ENCODE measurements at places on chromosomes 5 and 9.
A peak's percentile ranks its signal among the peaks of the same experiment; 100 is the strongest.

GRCh38 chr9:120885958-120886357 is 9.0 kb upstream of the PHF19 start:
- DNase-seq, result peak; percentile 53

DNA sequence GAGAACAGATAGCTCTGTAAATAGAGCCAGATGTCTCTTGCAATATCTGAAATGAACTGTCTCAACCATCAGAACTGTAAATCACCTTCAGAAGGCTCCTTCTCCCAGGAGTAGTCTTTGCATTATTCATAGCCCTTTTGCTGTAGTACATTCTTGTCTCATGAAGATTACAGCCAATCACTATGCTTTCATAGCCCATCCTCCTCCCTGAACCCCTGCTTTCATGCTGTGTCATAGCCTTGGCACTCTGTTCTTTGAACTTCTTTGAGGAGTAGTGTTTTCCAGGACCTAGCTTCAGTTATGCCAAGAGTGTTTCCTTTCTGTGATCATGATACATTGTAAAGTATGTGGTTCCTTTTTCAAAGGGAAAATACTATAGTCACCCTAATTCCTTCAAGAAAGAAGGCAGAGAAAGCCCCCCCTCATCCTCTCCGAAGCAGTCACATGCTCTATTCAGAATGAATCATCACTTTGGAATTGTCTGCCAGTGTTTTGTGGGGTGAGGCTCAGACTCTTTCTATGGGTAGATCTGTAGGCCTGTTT is 61.1 kb downstream of the GRIA1 start:
- DNase-seq, result no peak

DNA sequence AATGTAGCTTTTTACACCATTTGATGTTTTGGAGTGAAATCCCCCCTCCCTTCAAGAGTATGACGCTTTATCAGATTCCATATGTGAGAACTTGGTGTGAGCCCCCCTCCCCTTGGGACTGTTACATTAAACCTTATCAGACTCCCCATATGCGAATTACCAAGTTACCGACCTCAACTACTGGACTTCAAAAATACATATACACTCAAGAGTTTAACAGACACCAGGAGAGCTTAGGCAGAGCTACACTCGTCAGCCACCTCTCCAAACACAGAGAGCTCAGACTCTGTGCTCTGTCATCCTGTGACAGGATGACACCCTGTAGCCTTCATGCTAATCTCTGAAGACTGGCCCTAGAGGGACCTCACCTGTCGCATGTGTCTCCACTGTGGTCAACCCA is 50.2 kb downstream of the FAM114A2 start:
- no peak for DNase-seq

DNA sequence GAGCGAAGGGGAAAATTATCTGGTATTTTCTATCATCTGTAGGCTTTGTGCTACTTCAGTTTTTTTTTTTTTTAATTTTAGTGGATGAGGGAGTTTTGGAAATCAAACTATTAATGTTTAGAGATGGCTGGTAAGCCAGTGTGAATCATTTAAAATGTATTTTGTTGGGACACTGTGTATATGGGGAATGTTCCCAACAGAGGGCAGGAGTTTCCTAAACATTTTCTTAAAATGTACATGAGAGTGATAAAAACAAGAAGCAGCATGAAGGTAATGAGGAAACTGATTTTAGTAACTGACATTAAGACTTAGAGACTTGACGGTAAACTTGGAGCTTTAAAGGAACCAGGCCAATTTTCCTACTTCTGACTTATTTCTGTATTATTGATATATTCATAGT is 68.2 kb upstream of the ITGA2 start:
- DNase-seq, result no peak

DNA sequence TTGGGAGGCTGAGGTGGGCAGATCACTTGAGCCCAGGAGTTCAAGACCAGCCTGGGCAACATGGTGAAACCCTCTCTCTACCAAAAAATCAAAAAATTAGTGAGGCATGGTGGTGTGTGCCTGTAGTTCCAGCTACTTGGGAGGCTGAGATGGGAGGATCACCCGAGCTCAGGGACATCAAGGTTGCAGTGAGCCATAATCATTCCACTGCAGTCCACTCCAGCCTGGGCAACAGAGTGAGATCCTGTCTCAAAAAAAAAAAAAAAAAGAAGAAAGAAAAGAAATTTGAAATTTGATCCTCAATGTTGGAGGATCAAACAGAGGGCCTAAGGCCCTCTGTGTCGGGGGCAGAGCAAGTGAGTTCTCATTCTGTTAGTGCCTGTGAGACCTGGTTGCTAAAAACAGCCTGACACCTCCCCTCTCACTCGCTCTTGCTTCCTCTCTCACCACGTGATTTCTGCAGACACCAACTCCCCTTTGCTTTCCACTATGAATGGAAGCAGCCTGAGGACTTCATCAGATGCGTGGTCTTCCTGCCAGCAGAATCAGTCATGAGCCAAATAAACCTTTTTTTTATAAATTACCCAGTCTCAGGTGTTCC is 8.4 kb upstream of the GOLPH3 start:
- DNase-seq, result no peak

GRCh38 chr5:17327048-17327625 is 109.7 kb downstream of the BASP1 start:
- DNase-seq, result no peak

DNA sequence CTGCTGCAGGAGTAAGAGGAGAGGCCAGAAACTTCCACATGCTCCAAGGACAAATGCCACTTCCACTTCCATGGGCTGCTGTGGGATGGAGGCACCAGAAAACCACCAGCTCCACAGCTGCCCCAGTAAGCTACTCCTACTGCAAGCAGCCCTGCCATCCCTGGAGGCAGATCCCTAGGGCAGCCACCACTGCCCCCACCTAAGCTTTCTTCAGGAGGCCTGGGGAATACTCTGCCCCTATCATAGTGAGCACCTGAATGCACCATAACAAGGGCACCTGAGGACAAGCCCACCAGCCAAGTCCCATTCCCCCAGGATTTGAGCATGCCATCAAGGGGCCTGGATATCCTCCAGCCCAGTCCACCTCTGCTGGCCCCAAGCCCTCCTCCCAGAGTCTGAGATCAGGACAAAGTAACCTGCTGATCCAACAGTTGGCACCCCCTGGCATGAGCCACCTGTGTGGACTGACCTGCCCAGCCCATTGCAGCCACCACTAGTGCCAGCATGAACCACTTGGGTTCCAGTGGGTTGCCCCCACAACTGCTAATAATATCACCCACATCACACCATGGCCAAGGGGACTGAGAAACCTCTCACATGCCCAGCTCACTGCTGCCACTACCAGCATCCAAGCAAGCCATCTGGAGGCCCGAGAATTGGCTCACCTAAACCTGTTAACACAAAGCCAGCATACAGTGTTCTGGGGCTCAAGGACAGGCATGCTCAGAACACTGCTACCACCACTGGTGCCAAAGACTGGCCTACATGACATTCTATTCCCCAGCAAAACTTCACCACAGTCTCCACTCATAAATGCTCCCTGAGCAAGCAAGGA is 480.1 kb downstream of the CDH12 start:
- no peak for DNase-seq

GRCh38 chr9:122261469-122261881 is 3.2 kb downstream of the RBM18 start:
- DNase-seq, result peak; percentile 23

GRCh38 chr9:73118286-73118685 is 33.4 kb upstream of the ANXA1 start:
- no peak for DNase-seq
